Activated naive CD4-positive, alpha-beta T cell treated with Interleukin-2 at 50 U/mL for 16 hours (primary cell): ENCODE measurements at places on chromosomes 4 and X.

- DNase-seq = no peak
Observed at GRCh38 chrX:31314921-31315320, 243.1 kb upstream of the FTHL17 start.

DNA sequence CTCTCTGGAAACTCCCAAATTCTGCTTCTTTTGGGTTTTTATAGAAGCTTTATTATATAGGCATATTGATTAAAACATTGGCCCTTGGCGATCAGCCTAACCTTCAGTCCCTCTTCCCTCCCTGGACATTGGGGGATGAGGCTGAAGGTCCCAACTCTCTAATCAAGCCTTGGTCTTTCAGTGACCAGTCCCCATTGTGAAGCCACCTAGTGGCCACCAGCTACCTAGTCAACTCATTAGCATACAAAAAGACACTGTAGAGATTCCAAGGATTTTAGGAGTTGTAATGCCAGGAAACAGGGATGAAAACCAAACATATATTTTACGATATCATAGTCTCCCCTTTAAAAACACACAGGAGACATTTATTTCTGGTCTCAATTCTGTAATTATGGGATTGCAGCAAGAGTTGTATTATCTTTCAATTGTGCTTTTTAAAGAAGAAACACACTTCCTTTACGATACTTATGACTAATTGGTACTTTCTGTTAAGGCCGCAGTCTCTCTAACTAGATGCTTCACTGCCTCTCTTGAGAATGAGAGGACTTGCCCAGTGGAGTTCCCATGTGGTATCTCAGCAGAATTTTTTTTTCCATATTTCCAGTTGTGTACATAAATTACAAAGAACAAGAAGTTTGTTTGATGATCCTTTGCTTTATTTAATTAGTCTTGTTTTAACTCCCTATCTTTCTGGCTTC lies 58.2 kb downstream of the WDR17 start:
- no peak for DNase-seq

DNA sequence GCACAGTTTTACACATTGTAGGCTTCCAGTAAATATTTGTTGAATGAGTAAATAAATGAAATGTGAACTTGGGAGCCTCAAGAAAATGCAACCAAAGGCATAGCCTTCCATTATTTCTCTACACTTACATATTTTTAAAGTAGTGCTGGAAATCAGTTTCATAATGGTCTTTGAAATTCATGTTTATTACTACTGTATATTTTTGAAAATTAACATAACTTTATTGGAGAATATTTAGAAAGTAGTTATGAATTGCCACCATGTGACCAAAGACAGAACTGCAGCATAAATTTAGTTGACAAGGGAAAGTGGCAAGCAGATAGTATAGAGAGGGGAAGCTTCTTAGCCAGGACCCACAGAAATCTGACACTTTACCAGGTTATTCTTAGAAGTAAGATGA lies 6.4 kb downstream of the TCEAL8 start:
- DNase-seq = no peak

DNA sequence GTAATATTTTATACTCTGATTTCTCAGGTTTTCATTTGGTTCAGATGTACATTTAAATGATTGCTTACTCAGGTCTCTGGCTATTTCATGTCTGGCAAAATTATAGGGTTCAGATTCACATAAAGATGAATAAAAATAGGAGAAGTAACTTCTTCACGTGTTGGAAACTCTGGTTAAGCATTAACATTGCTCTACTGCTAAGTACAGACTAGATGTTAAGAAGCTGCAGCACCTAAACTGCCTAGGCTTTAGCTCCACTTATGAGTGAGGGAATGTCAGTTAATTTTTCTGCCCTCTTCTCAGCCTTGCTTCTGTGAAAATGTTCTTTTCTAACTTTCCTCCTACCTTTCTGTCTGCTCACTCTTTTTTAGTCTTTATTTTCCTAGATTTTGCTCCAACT lies 361.2 kb downstream of the ARAP2 start:
- no peak for DNase-seq

DNA sequence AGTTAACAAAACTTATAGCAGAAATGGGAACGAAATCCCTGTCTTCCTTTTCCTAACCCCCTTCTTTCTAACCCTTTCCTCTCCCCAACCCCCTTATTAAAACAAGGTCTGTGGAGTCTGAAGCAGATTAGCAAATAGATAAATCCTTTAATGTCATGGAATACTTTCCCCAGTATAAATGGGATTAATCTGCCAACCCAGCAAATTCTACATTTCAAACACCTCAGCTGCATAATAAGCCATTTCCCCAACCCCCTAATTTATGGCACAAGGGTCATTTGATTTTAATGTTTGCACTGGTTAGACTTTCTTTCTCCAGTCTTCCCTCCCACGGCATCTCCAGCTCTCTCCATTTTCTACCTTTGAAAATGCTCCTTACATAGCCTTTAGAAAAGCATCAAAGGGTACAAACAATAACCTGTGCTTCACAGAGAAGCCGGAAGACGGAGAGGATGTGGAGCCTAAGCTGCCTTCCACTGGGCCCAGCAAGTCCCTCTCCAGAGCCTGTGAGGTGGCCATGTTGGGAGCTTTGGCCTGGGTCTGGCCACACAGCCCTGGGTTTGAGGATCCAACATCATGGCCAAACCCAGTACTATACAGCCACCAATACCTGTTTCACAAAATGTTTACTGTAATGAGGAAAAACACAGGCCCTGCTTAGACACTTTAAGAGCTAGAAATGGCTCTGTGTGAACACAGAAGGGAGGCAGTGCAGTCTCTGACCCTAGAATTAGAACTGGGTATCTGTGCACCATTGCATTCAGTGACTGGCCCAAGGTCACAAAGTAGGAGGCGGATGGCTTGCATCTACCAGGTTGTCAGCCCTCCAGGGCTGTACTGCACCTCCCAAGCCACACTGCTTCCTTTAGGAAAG lies 56.9 kb upstream of the SPRY1 start:
- no peak for DNase-seq

DNA sequence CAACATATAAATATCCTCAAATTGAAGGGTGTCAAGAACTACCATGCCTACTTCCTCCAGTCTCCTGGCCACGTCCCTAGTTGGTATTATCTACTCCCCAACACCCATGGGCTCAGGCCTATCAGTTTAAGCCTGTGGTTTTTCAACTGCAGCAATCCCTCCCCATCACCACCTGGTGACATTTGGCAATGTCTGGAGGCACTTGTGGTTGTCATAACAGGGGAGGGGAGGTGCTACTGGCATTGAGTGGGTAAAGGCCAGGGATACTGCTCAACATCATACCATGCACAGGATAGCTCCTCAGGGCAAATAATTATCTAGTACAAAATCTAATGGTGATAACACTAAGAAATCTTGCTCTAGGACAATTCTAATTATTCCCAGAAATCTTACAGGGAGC lies 95.3 kb downstream of the COMMD8 start:
- DNase-seq = no peak

- DNase-seq = peak; percentile 6
Observed at GRCh38 chr4:53132132-53132891, 233.5 kb downstream of the SCFD2 start.

DNA sequence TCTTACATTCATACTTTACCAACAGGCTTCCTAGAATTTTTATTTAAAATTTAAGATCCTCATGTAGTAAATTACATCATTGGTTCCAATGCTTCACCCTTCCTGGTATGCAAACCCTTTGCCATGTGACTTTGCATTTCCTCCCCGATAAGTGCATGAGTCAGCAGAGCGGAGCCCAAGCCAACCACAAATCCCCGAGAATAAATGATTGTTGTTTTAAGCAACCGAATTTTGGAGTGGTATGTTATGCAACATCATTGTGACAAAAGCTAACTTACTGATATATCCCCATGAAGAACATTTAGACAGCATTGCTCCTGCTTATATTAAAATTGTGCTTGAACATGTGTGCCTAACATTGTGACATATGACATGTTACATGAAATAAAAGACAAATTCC lies 199.4 kb upstream of the DDX53 start:
- DNase-seq = no peak

DNA sequence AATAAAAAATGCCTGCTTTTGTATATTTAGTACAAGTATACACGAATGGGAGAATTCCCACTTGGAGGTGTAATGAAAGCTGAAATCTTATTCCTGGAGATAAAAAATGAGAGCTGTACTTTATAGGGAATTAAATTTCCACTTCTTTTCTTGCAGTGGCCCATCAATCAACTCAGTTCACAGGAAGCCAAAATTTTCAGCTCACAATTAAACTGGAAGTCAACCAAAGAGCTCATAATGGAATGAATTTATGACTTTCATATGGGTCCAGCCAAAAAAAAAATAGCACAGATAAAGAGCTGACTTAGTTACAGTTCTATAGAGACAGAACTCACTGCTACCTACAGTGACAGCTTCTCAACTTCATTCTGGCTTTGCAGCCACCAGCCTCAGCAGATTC lies 115.2 kb upstream of the TBC1D9 start:
- no peak for DNase-seq

- DNase-seq = no peak
Observed at GRCh38 chr4:55884851-55885219, 31.4 kb downstream of the EXOC1 start.

DNA sequence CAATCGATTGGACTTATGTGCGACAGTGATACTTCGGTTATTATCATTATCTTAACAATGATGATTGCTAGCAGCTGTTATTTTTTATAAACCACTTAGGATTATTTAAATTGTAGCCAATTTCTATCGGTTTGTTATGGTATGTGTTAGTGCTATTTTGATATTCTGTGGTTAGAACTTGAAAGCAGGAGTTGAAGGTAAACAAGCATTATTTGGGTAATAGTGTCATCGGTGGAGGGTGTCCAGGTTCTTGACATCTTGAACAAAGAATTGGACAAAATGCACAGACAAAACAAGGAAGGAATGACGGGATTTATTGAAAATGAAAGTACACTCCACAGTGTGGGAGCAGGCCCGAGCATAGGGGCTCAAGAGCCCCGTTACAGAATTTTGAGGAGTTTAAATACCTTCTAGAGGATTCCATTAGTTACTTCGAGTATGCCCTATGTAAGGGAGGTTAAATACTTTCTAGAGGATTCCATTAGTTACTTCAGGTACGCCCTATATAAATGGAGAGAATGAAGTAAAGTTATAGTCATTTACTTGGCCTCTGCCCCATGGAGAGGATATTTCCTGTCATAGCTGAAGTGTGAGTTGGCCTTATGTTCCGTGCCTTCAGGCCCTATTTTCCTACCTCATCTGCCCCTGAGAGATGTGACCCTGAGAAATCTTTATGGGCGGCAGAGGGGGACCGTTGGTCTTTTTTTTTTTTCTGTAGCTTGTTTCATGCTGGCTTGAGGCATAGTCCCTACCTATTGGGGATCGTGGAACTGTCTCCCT lies 13.1 kb downstream of the MOB1B start:
- DNase-seq = no peak

DNA sequence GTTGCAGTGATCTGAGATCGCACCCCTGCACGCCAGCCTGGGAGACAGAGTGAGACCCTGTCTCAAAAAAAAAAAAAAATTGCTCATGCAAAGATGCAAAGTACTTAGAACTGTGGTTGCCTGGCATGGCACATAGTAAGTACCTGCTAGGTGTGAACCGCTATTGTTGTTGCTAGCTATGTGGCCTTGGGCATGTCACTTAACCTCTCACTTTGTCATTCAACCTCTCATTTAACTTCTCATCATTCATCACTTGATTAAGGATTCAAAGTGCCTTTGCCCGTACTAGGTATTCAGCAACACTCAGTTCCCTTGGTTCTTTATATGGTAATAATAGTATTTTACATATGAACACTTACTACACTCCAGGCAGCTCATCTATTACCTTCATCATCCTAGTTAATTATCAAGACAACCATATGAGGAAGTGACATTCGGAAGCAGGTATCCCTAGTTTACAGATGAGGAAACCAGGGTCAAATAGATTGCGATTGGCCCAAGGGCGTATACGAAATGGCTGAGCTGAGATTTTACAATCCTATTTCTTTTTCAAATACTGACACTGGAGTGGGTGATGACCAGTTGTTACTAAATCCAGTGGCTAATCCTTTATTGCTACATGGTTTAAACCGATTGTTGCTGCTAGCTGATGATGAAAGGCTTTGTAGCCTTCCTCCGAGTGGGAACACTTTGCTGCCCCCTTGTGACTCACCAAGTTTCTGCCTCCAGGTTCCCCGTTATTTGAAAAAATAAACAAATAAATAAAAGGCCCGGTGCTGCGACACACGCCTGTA lies 28.8 kb upstream of the SOWAHD start:
- DNase-seq = peak; percentile 64

DNA sequence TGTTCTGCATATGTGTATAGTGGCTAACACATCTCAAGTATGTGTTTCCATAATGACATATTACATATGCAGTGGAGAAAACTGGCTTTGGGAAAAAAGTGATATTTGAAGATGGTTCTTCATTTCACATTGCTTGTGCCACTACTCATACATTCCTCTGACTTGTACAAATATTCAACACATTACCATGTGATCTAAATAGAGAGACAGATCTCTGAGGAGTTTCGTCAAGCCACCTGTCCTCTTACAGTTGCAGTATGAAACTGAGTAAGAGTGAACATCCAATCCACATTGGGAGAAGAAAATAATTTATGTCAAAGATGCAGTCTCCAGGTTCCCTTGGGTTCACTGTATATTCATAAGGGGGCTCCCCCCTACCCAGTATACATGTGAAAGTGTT lies 123.9 kb downstream of the KDR start:
- no peak for DNase-seq

DNA sequence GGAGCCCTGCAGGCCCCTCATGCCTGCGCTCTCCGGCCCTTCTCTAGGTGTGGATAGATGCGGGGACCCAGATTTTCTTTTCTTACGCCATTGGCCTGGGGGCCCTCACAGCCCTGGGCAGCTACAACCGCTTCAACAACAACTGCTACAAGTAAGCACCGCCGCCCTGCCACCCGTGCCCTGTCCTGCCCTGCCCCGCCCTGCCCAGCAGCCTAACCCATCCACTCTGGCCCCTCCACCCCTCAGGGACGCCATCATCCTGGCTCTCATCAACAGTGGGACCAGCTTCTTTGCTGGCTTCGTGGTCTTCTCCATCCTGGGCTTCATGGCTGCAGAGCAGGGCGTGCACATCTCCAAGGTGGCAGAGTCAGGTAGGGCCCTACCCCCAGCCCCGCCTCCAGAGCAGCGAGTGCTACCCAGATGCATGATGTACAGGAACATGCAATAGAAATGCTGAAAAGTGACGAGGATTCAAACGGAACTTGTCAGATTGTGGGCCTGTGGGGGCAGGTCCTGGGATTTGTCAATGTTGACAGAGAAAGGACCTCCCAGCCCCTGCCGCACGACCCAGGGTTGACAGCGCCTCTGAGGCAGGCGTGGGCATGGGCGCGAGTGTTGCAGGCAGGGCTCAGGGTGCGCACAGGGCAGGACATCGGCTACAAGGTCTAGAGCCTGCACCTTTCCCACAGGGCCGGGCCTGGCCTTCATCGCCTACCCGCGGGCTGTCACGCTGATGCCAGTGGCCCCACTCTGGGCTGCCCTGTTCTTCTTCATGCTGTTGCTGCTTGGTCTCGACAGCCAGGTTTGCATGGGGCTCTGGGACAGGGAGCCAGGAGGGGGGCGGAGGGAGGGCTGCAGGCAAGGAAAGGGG lies 5.7 kb downstream of the SLC6A8 start:
- no peak for DNase-seq
